EH (cell line): ENCODE measurements at places on chromosomes 12 and 14.

- peak; percentile 76 for DNase-seq
Observed at GRCh38 chr14:56100556-56100955, 17.7 kb upstream of the PELI2 start.

DNA sequence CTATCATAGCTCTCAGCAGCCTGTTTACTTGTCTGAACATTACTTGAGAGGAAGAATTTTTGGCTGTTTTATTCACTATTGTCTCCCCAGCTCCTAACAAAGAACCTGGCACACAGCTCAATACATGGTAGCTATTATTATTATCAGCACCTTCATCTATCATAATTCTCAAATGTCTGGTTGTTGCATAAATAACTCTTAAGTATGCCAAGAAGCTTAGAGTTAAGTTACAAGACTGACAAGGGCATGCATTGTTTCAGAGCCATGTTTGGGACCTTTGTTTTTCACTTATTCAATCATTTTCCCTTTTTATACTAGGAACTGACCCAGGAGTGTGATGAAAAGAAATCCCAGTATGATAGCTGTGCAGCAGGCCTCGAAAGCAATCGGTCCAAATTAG is 77.5 kb upstream of the ATP2A2 start:
- DNase-seq = no peak

- DNase-seq = peak; percentile 48
Observed at GRCh38 chr12:121575952-121576625, 4.7 kb downstream of the KDM2B start.

DNA sequence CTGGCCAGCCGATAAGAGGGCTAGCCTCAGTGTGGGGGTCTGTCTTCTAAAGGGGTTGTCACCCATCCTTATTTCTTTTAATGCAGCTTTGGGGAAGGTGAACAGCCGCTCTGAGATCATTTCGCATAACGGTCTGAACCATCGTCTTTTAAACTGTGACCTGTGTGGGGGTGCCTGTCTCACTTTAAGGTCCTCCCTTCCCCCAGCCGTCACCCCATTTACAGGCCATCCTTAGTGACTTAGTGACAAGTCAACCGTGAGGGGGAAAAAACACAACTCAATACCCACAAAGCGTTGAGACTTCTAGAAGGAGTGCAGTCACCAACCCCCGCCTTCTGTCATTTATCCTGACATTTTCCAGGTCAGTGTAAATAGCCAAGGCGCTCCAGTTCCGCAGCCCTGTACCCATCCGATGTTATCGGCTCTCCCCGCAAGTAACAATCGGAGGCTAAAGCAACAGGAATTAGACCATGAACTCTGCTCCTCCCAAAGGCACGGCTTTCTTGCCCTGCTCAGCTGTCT is 505 bp upstream of the DENND5B start:
- peak; percentile 34 for DNase-seq

- DNase-seq = peak; percentile 57
Observed at GRCh38 chr12:10184261-10184843, 5.5 kb downstream of the TMEM52B start.
